ENCODE measurements at places on chromosomes 2 and 18.

DNA sequence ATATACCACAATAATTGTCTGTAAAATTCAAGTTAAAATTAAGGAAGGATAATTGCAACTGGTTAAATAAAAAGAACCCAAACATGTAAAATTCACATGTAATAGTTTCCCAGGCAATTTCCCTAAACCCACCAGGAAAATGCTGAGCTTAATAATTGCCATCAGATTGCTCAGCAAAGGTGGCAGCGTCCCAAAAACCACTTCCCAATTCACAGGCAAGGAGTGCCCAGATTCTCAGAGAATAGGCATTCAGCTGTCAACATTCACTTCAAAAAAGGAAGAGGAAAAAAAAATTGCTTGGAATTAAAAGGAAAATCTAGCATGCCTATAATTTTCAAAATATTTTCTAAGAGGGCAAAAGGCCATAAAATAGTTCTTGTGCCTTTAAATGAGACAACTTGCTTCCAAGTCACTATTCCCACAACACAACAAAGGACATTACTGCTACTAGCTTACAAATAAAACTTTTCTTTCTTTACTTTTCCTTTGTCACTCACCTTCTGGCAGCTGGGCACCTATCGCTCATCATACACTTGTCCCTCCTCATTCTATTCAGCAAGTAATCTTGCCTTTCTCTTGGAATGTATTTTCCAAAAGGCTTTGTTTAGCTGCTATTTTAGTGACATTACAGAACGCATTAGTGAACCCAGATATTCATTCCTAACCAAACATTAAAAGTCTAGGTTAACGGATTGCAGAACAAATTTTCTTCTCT is 15.2 kb downstream of the SRBD1 start:
- DNase-seq: no peak

DNA sequence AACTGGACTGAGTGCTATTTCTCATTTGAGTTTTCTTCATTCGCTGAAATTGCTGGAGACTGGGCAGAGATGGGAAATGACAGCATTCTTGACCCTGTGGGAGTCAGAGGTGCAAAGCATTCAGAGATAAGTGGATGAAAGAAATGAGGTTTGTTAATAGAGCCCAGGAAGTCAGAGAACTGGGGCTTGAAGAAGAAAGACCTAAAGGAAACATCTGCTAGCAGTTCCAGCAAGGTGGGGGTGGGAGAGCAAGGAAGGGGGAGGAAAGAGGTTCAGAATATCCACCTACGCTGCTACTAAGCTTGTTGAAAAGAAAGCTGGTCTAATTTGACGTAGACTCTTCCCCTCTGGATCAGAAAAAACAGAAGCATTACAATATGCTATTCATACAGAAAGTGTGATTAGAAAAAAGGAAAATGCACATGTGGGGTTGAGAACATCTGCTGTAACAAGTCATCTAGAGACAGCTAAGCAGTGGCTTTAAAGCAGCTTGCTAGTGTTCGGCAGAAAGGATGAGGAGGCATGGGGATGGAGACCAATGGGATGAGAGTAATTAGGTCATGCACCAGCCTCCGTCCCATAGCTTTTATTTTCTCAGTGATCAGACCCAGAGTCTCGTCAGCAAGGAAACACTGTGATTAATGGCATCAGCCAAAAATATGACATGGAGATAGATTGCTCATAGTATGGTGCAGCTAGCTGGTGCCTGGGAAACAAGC is 29.7 kb downstream of the NAB1 start:
- no peak for DNase-seq

GRCh38 chr2:72613931-72614330 is 211.9 kb downstream of the EXOC6B start:
- DNase-seq: no peak

- DNase-seq: no peak
These were observed 71.3 kb downstream of the UGGT1 start for GRCh38 chr2:128162266-128162665.

DNA sequence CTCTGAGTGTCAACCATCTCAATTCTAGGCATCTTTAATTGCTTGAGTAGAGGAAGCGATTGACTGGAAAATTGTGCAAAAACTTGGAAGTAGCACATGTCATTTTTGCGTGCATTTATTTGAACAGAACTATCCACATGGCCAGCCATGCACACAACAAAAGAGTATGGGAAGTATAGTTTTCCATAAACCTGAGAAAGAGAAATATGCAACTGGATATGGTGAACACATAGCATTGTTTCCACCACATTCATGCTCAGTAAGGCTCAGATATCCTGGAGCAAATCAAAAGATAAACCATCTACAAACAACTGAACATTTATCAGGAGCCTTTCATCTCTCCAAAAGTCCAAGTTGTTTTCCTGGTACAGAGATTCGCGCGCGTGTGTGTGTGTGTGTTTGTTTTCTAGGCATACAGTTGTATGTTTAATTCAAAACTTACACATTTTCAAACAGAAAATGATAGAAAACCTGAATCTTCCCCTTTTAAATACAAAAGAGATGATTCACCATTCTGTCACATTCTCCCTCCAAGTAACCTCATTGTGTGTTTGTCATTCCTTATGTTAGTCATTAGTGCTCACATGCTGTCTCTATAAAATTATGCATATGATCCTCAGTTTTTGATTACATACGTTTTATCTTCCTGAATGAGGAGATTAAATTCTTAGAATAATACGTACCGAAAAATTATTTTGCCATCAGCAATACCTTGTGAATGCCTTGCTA is 780.4 kb upstream of the NRXN1 start:
- no peak for DNase-seq

- DNase-seq: no peak
These were observed 24.9 kb downstream of the FHL2 start for GRCh38 chr2:105373895-105374401.

GRCh38 chr2:82539280-82539621 is 1919.8 kb downstream of the SUCLG1 start:
- DNase-seq: no peak

GRCh38 chr2:126834006-126834659 is 64.6 kb upstream of the TEX51 start:
- DNase-seq: no peak

DNA sequence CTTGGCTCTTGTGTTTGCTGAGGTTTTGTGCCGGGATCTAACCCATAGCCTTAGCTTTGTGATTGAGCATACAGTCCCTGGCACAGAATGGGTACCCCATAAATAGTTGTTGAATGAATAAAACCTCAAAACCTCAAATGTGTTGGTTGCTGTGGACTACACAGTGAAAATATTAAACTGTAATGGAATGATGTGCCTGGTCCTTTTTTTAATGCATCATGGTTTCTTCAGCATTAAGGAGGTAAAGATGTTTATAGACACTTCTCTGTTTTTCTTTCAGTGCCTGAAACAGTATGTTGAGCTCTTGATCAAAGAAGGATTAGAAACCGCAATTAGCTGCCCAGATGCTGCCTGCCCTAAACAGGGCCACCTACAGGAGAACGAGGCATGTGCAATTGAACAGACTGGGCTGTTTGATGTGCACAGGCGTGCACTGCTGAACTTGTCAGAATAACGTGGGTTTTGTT is 97.0 kb downstream of the RNF144A start:
- no peak for DNase-seq

- DNase-seq: no peak
These were observed 339.7 kb downstream of the TNS1 start for GRCh38 chr2:217662984-217663602.

- DNase-seq: no peak
These were observed 200.6 kb downstream of the NAPG start for GRCh38 chr18:10726198-10727068.

GRCh38 chr2:176105730-176106580 is 1.1 kb upstream of the HOXD11 start:
- no peak for DNase-seq

DNA sequence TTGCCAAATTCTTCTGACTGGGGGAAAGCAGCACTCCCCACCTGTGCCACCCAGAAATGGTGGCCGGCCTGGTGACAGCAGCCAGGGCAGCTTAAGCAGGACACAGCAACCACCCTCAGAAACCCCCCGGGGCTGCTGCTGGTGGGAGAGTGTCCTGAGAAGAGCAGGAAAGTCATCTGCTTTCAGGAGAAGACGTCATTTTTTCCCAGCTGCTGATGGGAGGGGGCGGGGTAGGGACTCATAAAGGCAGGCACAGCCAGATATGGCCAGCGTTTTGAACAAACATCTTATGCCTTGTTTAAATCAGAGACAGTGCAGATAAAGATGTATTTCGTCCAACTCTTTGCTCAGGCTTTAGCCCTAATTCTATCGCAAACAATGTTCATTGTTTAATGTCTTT is 139.5 kb downstream of the LRRC30 start:
- DNase-seq: no peak
